Muscle of back (tissue), 13 donors: ENCODE measurements at places on chromosomes 11 and 22. TPM values are rescaled to one million over a fixed set of nuclear protein-coding genes. Genes with fewer than 3 reads are reported as not detected.

- peak; percentile 90 for DNase-seq
These were observed 380.7 kb downstream of the MN1 start for GRCh38 chr22:27420817-27421361.

Gene KRTAP5-8
- not detected for polyA plus RNA-seq

- DNase-seq: no peak
These were observed 43.6 kb downstream of the MRE11 start for GRCh38 chr11:94450048-94450447.

Gene VPS51
- polyA plus RNA-seq: 110 TPM

DNA sequence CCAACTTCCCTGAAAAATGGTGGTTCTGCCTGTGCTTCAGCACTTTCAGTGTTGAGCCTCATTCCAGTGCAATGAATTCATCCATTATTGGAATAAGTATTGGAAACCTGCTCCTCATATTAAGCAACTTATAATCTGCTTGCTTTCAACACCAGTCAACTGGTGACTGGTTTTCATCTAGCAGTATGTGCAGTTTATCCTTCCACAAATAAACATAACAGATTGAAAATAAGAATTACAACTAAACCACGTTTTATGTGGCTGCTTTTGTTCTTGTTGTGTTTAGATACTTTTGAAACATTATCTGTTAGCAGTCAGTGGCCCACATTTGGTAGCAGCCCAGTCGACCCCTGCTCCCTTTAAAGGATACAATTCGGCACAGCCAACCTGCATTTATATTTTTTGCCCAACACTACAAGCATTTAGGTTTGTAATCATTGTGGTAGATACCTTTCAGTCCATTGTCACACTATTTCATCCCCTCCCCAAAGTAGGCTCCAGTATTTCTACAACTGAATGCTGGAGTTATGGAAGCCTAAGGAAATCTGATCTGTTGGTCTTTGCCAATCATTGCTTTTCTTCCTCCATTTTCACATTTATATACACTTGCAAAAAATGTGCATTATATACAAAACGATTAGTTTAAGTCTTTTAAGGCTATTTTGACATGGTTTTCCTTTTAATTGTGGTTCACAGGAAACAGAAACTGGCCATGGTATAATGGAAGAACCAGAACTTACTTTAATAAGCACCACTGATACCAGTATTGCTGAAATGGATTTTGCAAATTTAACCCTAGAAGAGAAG is 13.1 kb downstream of the TAF1D start:
- no peak for DNase-seq

DNA sequence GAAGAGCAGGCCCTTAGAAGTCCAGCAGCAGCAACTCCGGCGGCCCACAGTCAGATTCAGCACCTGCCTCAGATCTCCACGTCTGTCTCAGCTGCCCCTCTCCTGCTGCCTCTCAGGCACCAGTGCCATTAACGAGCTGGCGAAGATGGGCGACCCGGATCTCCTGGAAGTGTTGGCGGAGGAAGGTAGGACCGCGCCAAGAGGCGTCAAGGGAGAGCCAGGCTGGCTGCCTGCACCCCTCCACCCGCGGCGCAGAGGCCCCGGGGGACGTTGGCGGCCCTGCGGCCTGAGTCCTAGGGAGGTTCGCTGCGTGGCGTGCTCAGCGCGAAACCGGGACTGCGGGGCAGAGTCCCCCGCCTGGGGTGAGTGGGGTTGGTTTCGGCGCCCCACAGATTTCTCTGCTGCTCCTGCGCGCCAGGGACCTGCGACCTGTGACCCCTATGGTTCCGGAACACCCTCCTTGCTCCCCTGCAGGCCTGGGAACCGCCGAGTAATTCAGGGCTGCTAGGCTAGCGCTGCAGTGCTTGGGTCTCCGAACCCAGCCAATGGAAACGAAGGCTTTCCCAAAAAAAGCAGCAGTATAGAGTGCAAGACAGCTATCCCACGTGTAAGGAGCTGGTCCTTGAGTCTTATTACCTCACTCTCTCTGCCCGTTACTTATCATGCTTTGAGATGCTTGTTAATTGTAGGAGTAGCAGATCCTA is 615 bp downstream of the ANO5 start:
- DNase-seq: no peak
